ENCODE measurements at places on chromosomes 7 and 10.

DNA sequence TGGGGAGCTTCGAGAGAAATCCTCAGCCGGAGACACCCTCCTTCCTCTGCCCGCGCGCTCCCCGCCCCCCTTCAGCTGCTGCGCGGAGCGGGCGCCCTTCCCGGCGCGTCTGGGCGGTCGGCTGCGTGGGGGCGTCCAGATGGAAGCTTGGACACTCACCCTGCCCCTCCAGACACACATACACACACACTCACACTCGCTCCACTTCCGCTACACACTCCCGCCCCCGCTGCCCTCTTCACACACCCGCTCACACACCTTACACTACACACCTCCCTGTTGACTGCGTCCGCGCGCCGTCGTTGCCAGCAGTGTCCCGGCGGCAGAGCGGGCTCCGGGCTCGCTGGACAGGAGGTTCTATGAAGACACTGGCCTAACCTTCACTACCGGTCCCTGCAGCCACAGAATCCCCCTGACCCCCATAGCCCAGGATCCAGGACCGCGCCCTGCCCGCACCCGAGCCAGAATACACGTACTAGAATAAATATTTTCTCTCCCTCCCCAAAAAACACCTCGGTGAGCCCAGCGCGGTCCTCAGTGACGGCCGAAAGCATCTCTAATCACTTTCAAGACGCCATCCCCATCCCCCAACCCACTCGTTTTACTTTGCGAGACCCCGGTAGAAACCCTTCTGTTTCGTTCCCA, 1.1 kb upstream of the EGR2 start:
- DNase-seq = peak; percentile 69

DNA sequence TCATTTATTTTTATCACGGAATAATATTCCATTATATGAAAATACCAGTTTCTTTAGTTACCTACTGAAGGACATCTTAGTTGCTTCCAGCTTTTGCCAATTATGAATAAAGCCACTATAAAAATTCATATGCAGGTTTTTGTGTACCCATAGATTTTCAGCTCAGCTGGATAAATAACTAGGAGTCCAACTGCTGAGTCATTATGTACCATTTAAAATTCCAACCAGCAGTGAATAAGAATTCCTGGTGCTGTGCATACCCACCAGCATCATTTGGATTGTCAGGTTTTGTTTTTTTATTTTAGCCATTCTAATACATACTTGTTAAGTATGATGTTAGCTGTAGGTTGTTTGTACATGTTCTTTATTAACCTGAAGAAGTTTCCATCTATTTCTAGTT, 14.5 kb downstream of the FAM24B start:
- no peak for DNase-seq

DNA sequence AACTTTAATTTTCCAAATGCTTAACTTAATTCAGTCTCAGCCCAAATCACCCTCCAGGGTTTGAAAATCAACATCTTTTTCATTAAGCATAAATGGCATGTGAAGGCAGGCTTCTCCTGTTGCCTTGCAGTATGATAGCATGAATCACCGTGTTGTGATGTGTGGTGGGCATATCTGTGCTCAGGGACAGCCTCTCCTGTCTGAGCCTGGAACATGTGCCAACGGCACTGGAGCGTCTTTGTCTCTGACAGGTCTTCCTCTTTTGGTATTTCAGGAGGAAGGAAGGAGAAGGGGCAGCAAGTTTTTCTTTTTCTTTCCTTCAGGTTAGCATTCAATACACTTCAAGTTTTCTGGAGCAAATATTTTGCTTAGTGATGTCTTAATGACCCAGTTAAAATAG, 57.6 kb downstream of the LRGUK start:
- no peak for DNase-seq

GRCh38 chr7:50781381-50782293, 1.1 kb downstream of the GRB10 start:
- DNase-seq = peak; percentile 21

- DNase-seq = no peak
Observed at GRCh38 chr10:29687421-29688164, 52.8 kb upstream of the SVIL start.

GRCh38 chr10:44890696-44891563, 20.2 kb upstream of the TMEM72 start:
- no peak for DNase-seq

- no peak for DNase-seq
Observed at GRCh38 chr10:13457958-13458686, 70.7 kb downstream of the BEND7 start.

- no peak for DNase-seq
Observed at GRCh38 chr7:17554341-17555015, 256.0 kb downstream of the AHR start.

GRCh38 chr7:92875173-92875572, 38.8 kb upstream of the CDK6 start:
- no peak for DNase-seq

GRCh38 chr10:133608855-133609254, 17.7 kb downstream of the FRG2B start:
- DNase-seq = no peak

GRCh38 chr7:25725451-25725850, 426.5 kb upstream of the NFE2L3 start:
- no peak for DNase-seq

DNA sequence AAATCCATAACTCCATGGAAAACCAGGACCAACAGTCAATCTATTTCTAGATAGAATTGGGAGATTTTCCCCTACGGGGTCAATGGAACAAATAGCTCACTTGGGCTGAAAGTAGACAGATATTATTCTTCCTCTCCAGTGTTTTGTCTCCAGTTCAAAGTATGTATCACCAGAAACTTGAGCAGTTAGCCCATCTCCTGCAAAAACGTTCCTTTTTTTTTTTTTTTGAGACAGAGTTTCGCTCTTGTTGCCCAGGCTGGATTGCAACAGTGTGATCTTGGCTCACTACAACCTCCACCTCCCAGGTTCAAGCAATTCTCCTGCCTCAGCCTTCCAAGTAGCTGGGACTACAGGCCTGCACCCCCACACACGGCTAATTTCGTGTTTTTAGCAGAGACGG, 390.0 kb upstream of the AUTS2 start:
- no peak for DNase-seq

GRCh38 chr7:105766421-105767073, 109.9 kb downstream of the ATXN7L1 start:
- no peak for DNase-seq

GRCh38 chr10:97059006-97059871, 126.5 kb downstream of the SLIT1 start:
- DNase-seq = no peak

DNA sequence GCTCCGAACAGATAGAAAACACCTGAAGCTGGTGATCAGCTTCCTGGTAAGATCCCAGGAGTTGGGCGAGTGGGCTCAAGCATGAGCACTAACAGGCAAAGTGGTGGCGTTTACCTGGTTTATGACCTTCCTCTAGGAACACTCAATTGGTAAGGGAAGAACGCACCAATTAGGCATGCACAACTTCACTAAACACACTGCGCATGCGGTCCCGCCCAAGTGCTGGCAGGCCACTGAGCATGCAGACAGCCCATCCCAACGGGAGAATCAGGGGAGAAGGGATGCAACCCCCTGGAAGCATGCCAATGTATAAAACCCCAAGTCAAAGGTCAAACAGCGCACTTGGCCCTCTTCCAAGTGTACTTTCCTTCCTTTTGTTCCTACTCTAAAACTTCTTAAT, 70.4 kb downstream of the LYZL2 start:
- DNase-seq = no peak

GRCh38 chr7:25597946-25598345, 369.7 kb upstream of the NPVF start:
- no peak for DNase-seq

GRCh38 chr10:45091968-45092367, 91.2 kb downstream of the ZNF22 start:
- DNase-seq = no peak

DNA sequence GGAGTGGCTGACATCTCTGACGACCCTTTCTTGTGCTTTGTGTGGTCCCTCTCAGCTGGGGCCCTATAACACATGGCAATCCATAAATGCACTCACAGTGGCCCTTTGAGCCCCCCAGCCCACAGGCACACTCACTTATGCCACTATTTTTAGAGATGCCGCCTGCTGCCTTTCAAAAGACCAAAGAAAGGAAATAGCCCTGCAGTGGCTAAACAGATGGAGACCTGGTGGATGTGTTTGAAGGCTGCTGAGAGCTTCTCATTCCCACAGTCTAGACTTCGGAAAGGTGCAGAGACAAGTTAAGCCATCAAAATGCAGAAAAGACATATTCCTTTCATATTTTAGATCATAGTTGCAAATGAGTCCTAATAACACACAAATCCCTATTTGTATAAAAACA, 42.0 kb upstream of the PDZD8 start:
- no peak for DNase-seq

GRCh38 chr7:133461421-133461820, 208.5 kb downstream of the EXOC4 start:
- DNase-seq = no peak

- DNase-seq = no peak
Observed at GRCh38 chr7:157397731-157398691, 61.2 kb downstream of the DNAJB6 start.

- no peak for DNase-seq
Observed at GRCh38 chr7:112083776-112084355, 122.3 kb downstream of the DOCK4 start.

GRCh38 chr7:159094919-159095915, 49.5 kb downstream of the VIPR2 start:
- DNase-seq = no peak

DNA sequence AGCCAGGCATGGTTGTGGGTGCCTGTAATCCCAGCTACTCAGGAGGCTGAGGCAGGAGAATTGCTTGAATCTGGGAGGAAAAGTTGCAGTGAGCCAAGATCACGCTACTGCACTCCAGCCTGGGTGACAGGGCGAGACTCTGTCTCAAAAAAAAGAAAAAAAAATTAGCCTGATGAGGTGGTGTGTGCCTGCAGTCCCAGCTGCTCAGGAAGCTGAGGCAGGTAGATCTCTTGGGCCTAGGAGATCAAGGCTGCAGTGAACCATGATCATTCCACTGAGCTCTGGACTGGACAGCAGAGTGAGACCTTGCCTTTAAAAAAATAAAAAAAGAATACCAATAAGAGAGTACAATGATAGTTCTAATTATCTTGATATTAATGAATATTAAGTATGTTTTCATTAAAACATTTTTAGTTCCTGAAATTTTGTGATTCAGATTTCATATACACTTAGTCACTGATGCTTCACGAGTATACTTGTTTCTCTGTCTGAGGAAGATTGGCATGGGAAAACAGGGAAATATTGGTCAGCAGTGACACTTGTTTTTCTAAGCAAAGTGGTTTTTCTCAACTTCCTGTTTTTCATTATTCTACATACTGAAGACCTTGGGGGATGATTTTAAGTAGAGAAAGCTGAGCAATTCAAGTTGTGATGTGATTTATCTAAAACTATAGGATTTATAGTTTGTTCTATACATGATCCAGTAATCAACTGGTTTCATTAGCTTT, 76.8 kb downstream of the ADK start:
- no peak for DNase-seq

GRCh38 chr7:104005197-104005596, 15.7 kb upstream of the RELN start:
- DNase-seq = no peak

GRCh38 chr7:148804343-148805235, 79.5 kb downstream of the EZH2 start:
- no peak for DNase-seq

DNA sequence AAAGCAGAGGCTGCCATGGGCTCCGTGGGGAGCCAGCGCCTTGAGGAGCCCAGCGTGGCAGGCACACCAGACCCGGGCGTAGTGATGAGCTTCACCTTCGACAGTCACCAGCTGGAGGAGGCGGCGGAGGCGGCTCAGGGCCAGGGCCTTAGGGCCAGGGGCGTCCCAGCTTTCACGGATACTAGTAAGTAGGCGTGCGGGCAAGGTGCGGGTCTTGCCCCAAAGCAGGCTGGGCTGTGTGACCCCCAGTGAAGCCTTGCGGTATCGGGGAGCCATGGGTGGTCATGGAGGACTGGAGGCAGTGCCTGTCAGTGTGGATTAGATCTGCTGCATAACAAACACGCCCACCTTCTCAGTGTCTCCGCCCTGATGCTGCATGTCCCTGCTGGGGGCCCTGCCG, 5.1 kb downstream of the SLC29A4 start:
- no peak for DNase-seq

DNA sequence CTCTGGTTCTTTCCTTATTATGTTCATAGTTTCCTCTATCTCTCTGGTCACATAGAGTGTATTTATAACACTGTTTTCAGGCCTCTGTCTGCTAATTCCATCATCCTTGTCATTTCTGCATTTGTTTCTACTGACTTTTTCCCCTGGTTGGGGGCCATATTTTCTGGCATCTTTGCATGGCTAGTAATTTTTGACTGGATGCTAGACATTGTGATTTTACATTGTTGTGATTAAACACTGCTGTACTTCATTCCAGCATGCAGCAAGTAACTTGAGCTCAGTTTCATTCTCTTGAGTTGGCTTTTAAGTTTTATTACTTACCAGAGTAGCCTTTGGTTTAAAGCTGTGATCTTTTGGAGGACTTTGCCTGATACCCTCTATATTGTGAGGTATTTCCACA, 6.8 kb upstream of the DOCK1 start:
- no peak for DNase-seq

DNA sequence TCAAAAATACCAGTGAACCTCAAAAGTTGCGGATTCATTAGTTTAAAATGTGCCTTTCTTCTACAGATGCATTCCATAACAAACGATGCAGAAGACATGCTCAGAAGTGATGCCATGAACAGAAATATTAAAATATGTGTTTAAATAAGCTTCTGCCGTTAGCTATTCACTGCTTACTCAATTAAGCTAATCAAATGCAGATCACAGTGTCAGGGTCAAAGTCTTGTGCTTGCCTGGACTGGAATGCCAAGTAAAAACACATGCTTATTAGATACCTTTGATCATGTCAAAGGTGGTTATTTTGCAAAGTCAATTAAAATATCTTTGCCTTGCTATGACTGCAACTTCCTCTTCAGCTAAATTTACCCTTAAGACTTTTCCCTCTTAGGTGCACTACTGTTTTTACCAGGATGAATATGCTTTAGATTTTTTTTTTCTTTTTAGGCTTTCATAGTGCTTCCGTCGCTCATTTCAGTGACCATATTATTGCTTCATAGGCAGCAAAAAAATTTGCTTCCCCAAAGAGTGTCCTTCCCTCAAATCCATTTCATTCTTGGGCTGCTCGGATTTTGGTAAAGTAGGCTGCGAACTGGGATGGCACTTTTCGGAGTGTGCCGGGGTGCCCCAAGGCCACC, 905 bp downstream of the ASB13 start:
- DNase-seq = no peak

DNA sequence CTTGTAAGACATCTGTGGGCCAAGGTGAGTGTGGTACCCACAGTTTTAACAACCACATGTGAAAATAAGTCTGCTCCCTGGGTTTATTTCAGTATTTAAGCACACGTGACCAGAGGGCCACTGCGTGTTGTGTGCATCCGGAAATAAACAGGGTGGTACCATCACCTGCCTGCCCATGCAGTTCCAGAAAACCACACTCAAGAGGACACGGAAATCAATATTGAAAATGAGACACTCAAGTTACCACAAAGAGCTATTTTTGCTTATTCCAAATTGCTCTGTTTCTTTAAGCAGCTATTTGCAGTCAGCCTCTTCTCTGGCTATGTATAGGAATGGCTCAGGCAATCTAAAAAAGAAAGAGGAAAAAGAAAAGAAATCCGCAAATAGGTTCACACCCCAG, 71.8 kb upstream of the LOXL4 start:
- no peak for DNase-seq

GRCh38 chr7:94276027-94276426, 118.7 kb upstream of the COL1A2 start:
- DNase-seq = no peak

All from activated naive CD8-positive, alpha-beta T cell treated with anti-CD3 and anti-CD28 coated beads for 36 hours (primary cell).